ENCODE measurements at places on chromosomes 4 and X.

DNA sequence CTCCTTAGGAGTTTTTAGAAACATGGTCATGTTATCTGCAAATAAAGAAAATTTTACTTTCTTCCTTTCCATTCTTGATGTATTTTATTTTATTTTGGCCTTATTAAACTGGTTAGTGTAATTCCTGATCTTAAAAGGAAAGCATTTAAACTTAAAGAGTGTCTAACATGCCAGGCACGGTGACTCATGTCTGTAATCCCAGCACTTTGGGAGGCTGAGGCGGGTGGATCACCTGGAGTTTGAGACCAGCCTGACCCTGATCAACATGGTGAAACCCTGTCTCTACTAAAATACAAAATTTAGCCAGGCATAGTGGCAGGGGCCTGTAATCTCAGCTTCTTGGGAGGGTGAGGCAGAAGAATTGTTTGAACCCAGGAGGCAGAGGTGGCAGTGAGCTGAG is 281.3 kb downstream of the PTTG2 start:
- no peak for DNase-seq

- no peak for DNase-seq
Measured at GRCh38 chr4:1506956-1507721, 100.9 kb upstream of the NKX1-1 start.

DNA sequence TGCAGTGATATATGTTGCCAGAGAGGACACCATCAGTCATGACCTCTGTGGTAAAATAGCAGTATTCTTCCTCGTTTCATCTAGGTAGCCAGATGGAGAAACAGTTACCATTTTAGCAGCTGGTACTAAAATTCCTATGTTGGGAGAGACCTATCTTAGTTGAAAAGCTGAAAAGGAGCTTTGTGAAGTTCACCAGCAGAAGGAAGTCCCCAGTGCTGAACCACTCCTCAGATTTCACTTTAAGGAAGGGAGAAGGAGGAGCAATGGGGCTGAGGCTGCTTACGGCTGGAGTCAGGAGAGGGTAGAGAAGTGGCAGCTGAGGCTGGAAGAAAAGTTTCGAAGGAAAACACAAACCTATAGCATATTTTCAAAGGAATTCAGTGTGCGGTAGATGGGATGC is 103.7 kb downstream of the ATXN3L start:
- no peak for DNase-seq

- no peak for DNase-seq
Measured at GRCh38 chr4:81854406-81854805, 382.7 kb upstream of the RASGEF1B start.

- DNase-seq = no peak
Measured at GRCh38 chr4:150289198-150289597, 211.0 kb downstream of the DCLK2 start.

DNA sequence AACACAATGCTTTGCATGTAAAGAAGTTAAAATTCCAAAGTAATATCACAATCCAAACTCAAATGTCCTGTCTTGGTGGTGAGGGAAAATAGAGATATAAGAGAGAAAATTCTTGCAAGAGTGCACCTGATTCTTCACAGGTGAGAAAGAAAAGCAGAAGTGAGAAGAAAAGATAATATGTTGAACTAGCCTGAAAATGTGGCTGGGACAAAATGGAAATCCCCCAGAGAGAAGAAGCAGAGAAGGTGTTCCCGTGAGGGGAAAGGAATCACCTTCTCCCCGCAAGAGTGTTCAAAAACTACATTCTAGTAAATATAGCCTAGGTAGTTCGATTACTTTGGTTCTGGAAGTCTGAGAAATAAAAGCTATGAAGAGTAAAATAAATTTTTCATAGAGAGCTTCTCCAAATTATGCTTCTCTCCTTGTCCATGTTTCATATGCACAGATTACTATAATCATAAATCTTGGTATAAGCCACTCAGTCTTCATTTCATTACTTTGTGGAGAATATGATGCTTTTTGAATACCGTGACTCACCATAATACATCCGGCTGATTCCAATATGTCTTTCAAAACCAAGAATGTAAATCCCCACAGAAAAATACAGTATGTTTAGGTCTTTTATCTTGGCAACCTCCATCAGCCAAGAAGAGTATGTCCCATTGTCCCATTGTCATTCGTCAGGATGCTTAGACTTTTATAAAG is 63.1 kb downstream of the COX18 start:
- DNase-seq = no peak

DNA sequence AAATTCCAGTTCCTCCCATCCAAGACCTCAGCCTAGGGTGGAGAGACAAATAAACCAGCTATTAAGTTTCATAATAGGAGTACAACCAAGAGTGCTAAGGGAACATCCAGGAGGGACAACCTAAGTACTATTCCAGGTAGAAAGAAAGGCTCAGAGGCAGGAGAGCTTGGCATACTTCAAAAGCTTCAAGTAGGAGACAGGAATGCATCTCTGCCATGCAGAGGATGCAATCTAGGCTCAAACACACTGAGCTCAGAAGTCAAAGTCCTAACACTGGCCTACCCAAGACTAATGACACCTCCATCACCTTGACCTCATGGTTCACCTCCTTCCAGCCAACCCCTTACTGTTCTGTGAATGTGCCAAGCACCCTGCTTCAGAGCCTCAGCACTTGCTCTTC is 8.1 kb downstream of the WDFY3 start:
- DNase-seq = no peak

DNA sequence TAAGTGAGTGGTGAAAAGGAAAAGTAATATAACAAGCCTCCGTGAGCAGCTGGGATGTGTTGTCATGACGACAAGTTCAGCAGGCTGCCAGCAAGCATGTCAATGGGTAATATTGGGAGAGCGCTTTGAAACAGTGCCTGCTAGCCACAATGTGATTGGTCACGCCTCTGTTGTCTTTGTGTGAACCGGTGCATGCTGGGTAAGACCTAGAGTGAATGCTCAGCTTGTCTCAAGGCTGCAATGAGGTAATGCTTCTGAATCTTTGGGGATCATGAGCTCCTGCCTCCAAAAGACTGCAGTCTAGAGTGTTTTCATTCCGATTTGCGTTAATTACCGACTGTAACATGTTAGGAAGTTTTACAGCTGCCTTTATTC is 54.9 kb downstream of the STOX2 start:
- no peak for DNase-seq

DNA sequence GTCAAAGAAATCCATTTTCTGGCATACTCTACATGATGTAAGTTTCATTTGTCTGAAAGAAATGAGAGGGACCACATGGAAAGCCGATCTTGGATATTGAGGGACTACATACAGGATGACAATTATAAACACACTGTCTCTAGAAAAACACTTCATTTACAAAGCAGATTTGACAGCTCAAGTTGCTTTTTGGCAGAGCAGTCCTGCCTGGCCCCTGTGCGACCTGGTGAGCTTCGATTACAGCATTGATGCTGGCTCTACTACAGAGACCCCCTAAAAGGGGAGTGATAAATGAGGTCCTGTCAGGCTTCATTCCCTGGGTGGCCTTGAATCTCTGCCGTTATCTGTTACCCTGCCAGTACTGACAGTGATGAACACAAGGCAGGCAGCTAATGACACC is 215.2 kb upstream of the NOCT start:
- no peak for DNase-seq

DNA sequence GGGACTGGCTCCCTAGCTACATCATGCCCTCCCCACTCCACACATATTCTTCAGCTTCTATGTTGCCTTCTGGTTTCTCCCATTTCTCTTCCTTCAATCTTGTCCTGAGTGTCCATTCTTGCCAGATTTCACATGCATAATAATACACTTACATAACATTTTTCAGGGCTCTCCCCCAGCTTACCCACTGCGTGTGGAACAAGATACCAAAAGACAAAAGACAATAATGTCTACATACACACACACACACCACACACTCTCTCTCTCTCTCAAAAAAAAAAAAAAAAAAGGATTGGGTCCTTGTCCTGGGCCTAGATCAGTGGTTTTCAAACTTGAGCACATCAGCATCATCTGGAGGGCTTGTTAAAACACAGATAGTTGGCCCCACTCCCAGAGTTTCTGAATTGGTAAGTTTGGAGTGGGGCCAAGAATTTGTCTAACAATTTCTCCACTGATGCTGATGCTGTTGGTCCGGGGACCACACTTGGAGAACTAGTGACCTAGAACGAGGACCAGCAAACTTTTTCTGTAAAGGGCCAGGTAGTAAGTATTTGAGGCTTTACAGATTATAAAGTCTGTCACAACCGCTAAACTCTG is 6.5 kb upstream of the SMARCA1 start:
- no peak for DNase-seq

- no peak for DNase-seq
Measured at GRCh38 chr4:28248269-28248668, 1387.6 kb downstream of the STIM2 start.

GRCh38 chr4:40550948-40551462 is 78.7 kb downstream of the RBM47 start:
- no peak for DNase-seq

- DNase-seq = no peak
Measured at GRCh38 chr4:152052451-152053057, 291.7 kb upstream of the GATB start.

DNA sequence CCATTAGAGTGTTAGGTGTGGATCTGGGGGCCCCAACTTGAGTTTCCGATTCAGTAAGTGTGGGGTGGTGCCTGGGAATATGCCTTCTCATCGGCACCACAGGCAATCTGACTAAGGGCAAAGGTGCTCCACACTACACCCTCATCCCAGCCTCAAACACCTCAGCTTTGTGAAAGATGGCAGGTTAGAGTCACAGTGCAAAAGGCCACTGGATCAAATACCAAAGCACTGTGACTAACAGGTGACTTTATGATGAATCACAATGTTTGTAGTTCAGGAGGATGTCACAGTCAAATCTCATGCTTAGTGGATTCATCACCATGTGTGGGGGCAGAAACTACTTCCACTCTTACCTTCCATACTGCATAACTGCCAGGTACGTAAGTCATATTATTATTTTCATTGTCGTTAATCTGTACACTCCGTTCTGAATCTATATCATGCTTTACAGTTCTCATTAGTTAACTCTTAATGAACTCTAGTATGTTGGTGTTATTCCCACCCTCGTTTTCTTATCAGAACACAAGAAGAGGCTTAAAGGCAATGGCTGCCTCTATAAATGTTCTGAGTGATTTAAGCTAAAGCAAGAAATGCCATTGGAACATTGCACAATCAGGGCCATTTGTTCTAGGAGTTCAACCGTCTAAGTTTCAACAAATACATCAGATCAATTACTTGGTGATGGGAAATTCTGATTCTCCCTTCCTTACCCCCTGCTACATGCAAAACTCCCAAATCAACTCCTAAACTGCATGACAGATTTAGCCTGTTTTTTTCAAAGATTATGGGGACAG is 50.2 kb downstream of the PRKG2 start:
- no peak for DNase-seq
